ENCODE measurements at places on chromosomes 4 and X. TPM values are rescaled to one million over a fixed set of nuclear protein-coding genes. Genes with fewer than 3 reads are reported as not detected.

Gene HCCS
- 20.9 TPM for total RNA-seq

- no peak for DNase-seq
Observed at GRCh38 chr4:138290805-138291204, 48.7 kb upstream of the SLC7A11 start.

Gene BEND2
- total RNA-seq, result not detected

GRCh38 chr4:144757969-144758368 is 112.0 kb downstream of the HHIP start:
- no peak for DNase-seq

Gene CCSER1
- 11.6 TPM for total RNA-seq

Gene ADH1C
- total RNA-seq, result 4.6 TPM

DNA sequence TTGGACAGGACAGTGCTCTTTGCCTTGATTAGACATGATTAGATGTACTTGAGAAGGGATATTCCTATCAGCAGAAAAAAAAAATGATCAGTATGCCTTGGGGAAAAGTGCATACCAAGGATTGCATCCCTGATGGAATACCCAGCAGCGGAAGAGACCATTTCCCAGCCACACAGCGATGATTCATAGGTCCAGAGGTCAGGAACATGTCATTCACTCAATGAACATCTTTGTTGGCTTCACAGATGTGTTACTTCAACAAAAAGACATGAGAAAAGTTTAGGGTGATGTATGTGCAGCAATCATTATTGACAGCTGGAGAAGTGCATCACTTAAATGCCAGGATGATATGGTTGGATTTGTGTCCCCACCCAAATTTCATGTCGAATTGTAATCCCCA is 293.5 kb downstream of the ZNF674 start:
- no peak for DNase-seq

- DNase-seq, result no peak
Observed at GRCh38 chrX:136496186-136496763, 1.1 kb upstream of the HTATSF1 start.

DNA sequence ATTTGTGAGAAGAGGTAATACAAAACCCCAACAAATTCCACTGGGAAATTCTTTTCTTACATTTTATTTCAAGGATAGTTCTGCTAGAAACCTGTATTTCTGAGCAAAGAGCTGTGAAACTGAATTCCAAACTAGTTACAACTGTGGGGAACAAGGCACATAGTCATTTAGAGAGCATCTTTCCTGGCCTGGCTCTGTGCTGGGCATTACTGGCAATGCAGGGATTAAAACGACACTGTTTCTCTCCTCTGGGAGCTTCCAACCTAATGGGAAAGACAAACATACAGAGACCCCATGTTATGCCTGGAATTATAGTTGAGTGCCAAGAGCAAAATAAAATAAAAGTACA is 36.5 kb downstream of the SUPT20HL1 start:
- no peak for DNase-seq

Gene CSN1S1
- total RNA-seq, result not detected

DNA sequence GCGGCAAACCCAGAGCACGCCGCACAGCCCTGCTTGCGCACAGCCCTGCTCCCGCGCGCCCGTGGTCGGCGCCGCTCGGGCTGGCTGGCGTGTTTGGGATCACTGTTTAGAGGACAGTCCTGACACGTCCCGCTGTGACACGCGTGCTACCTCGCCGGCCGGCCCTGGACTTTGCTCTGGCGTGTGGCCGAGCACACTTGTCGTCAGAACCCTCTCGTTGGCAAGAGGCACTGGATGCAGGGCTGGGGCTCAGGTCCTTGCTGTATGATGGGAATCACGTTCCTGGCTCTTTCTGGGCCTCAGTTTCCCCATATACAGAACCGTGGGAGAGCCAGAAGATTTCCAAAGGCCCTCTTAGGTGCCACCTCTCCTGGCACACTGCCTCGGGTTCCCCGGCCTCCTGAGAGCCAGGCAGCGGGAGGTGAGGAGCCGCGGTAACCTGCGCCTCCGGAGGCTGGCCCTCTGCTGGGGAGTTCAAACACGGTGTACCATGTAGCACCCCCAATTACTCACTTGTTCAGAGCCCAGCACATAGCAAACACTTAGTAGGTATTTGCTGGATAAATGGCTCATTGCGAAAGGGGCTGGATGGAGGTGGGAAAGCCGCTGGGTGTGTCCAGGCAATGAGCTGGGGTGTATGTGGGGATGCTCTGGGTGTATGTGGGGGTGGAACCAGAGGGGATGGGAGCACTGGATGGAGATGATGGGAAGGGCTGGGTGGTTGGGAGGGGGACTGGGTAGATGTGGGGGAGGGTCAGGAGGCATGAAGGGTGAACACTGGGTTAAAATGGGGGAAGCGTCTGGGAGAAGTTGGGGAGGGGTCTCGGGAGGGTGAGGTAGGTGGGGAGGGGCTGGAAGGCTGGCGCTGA is 76.6 kb downstream of the HTRA3 start:
- DNase-seq, result no peak

- DNase-seq, result no peak
Observed at GRCh38 chr4:140098455-140099160, 55.4 kb downstream of the MAML3 start.

- DNase-seq, result no peak
Observed at GRCh38 chr4:8559524-8560264, 20.5 kb upstream of the GPR78 start.

- no peak for DNase-seq
Observed at GRCh38 chr4:76238236-76238635, 13.3 kb upstream of the FAM47E start.

Gene SYAP1
- total RNA-seq, result 59.0 TPM

Gene PDZD4
- 4.8 TPM for total RNA-seq

- DNase-seq, result no peak
Observed at GRCh38 chr4:139142087-139142486, 34.9 kb downstream of the ELF2 start.

Gene USP26
- not detected for total RNA-seq

- no peak for DNase-seq
Observed at GRCh38 chrX:64169988-64170387, 35.5 kb downstream of the AMER1 start.

DNA sequence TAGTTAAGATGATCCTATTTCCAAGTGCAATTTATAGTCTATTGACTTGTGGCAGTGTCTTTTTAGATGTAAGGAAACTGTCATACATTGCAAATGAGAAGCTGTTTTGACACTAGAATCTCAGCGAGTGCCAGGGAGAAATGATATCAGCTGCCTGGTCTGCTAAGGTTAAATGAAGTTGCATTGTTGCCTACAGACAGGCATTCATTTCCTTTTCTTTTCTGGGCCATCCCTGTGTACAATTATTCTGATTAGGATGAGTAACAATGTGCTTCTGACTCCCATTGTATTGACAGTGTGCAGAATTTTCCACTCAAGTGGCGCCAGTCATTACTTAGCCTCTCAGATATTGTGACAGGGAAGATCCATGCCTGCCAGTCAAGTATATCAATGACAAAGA is 231.2 kb downstream of the GPAT3 start:
- DNase-seq, result no peak

- DNase-seq, result no peak
Observed at GRCh38 chr4:10530137-10530786, 73.0 kb upstream of the ZNF518B start.

DNA sequence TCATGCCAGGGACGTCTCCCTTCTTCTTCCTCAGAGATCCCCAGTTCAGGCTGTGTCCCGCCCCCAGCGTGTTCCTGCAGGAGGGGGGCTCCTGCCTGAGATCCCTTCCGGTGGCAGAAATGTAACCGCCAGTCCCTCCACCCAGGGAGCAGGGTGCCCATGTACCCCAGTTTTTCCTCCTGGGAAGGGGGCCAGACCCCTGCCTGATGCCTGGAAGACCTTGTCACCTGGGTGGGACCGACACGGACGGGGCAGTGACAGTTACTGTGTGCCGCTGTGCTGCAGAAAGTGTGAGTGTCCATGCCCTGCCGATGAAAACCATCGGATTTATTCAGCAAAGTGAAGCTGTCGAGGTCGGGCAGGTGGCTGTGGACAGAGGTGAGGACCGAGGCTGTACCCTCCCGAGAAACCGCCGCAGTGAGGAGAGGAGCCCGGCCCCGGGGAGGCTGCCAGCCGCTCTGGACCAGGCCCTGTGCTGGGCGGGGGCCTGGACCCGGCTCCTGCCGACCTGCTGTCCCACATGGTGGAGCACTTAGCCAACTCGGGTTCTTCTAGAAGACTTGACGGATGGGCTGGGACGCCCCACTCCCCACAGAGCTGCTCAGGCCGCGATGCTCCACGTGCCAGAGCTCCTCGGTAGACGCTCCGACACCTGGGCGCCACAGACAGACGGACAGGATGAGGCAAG is 36.7 kb upstream of the HMX1 start:
- DNase-seq, result peak; percentile 8

Gene PNMA6F
- total RNA-seq, result not detected

DNA sequence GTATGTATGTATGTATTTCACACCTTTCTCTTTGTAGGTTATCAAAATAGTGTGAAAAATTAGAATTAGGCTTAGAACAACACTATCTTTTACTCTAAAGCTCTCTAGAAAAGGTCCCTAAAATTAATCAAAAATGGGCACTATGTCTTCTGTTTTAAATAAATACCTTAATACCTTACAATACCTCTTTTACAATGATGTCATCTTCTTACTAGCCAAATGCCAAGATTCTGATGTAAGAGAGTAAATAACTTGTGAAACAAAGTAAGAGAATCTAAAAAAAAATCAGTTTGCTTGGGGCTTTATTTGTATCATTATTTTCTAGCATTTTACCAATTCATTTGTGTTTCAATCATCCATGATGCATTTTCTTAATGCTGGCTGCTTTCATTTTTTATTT is 402.2 kb upstream of the MAGEB2 start:
- no peak for DNase-seq

GRCh38 chrX:44974451-44974850 is 101.5 kb downstream of the KDM6A start:
- DNase-seq, result no peak

DNA sequence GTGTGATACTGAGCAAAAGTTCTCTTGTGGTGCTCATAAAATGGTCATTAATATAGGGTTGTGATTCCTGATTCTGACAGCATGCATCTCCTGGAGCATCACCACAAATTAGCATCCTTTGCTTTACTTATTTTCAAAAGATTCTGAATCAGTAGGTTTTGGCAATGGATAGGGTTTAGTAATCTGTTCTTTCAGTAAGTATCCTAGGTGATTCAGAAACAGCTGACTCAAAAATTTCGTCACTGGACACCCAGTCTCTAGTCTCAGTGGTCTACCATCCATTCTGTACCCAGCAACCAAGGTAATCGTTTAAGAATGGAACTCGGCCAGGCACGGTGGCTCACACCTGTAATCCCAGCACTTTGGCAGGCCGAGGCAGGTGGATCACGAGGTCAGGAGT is 4.1 kb downstream of the CBLL2 start:
- DNase-seq, result no peak

GRCh38 chr4:77465271-77465670 is 140.3 kb upstream of the CXCL13 start:
- DNase-seq, result no peak

Gene F8A1
- 18.6 TPM for total RNA-seq

Gene USP27X
- 7.6 TPM for total RNA-seq

DNA sequence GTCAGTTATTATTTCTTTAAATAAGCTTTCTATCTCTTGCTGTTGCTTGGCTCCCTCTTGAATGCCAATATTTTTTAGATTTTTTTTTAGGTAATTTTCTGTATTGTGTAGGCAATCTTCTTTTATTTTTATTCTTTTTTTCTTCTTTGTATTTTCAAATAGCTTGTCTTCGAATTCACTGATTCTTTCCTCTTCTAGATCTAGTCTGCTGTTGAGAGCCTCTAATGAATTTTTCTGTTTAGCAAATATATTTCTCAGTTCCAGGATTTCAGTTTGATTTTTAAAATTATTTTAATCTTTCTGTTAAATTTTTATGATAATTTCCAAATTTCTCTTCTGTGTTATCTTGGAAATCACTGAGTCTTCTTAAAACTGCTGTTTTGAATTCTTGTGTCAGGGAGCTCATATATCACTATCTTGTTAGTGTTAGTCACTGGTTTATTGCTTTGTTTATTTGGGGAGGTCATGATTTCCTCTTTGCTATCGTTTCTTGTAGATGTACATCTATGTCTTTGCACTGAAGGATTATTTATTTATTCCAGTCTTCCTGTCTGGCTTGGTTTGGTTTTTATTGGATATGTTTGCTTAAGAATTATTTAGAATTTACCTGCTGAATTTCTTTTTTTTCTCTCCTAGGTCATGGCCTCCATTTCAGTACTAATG is 39.9 kb upstream of the GPRIN3 start:
- no peak for DNase-seq

GRCh38 chr4:95761426-95761825 is 78.5 kb upstream of the PDHA2 start:
- no peak for DNase-seq

DNA sequence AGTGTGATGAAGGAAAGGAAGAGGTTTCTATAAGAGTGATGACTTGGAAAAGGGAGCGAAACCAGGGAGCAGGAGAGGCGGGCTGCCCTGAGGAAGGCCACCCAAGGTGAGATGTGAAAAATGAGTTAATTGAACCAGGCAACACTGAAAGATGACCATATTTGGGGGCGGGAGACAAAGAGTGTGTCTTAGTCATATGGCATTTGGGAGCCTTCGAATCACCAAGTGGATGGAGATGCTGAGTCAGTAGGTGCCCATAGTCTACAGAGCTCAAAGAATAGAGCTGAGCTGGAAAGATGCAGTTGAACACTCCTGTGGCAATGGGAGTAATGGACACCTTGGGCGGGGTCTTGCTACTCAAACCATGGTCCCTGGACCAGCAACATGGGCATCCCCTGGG is 8.3 kb upstream of the TLR8 start:
- no peak for DNase-seq

Gene CLDN34
- total RNA-seq, result 0.42 TPM

Gene DNAAF6
- total RNA-seq, result not detected

GRCh38 chrX:68935362-68935761 is 106.5 kb downstream of the EFNB1 start:
- no peak for DNase-seq

DNA sequence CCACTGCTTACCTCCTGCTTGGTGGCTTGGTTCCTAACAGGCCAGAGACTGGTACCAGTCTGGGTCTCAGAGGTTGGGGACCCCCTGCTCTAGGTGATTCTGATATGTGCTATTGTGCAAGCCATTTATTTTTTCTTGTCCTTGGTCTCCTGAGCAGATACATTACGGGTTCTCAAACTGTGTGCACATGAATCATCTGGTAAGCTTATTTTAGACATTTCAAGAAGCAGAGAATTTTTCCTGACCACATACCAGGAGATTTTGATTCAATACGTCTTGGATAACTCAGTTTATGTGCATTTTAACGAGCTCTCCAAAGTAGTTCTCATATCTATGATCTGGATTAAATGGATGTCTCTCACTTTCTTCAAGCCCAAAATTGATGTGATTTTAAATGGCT is 77.2 kb downstream of the FHIP1A start:
- DNase-seq, result no peak

DNA sequence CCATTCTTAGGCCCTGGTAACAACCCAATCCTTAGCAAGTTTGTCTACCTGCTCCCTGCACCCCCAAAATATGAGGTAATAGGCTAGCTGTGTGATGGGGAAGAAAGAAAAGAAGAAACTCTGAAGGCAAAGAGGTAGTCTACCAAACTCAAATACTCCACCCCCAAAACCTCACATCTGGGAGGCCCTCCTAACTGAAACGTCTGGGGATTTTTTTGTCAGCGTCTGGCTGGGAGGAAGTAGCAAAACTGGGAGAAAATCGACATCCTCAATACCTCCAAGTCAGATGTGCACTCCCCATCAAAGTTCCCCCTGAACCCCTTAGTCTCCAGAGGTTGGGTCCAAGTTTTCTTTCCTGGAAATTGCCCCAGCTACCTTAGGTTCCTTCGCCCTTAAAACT is 1.0 kb downstream of the LAMP2 start:
- no peak for DNase-seq

Data from progenitor cell of endocrine pancreas (in vitro differentiated cells).